ENCODE measurements at places on chromosomes 3 and 15.

GRCh38 chr3:159766563-159767185, 222.0 kb upstream of the IL12A start:
- peak; percentile 64 for DNase-seq

DNA sequence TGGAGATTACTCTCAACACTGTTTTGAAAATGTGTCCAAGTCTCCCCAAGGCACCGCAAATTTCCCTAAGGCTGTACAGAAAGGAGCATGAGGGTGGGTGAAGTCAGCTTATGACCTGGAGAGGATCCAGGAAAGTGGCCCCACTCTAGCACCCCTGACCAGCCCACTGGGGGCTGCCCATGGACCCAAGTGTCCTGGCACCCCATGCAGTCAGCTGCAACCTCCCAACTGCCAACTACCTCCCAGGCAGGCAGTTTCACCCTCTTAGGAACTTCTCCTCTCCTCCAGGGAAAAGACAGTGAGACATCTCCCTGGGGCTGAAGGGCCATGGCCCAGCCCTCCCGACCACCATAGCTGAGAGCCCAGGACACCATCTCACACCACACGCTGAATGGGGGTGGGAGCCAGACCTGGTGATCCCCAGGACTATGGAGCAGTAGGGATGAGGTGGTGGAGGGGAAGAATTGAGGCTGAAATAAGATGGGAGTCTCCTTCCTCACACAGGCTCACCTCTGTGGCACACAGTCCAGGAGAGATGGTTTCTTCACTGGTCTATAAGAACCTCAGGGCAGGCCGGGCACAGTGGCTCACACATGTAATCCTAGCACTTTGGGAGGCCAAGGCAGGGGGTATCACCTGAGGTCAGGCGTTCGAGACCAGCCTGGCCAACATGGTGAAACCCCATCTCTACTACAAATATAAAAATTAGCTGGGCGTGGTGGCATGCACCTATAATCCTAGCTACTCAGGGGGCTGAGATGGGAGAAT, 104.4 kb downstream of the DAPK2 start:
- no peak for DNase-seq

GRCh38 chr3:44557074-44557473, 2.1 kb downstream of the ZKSCAN7 start:
- DNase-seq = no peak

- DNase-seq = no peak
These were observed 88.6 kb downstream of the SEC22A start for GRCh38 chr3:123290107-123290930.
